ENCODE measurements at places on chromosomes 2 and 18.
A peak's percentile ranks its signal among the peaks of the same experiment; 100 is the strongest.

DNA sequence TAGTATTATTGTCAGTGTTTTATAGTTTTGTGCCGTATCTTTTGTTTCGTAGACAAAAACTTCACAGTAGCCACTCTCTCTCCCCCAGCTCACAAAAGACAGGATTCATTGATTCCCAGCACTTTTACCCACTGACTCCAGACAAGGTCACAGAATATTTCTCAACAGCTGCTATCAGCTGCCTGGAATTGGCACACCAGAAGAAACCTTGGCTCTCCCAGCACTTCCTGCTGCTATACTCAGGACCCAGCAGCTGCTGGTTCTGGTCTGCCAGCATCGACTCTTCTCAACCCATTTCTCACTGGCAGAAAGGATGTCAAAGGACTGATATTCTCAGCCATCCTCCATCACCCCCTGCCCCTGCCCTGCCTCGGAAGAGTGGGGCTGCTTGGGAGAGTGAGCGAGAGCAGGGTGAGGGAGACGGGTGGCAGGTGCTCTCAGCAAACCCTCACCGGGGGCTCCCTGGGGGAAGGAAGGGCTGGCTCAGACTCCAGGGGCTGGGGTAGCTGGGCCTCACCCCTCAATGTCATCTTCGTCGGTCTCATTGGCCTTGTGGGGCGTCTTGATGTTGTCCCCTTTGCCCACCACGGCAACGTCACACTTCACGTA is 6.1 kb upstream of the OTOF start:
- no peak for DNase-seq

GRCh38 chr18:3186678-3187658 is 32.8 kb downstream of the MYOM1 start:
- no peak for DNase-seq

- no peak for DNase-seq
Observed at GRCh38 chr2:8877332-8877731, 39.9 kb upstream of the KIDINS220 start.

GRCh38 chr2:97848306-97848705 is 134.9 kb downstream of the ZAP70 start:
- DNase-seq: no peak

GRCh38 chr2:101682311-101682710 is 15.2 kb upstream of the MAP4K4 start:
- DNase-seq: no peak

GRCh38 chr2:146807568-146808168 is 1037.2 kb upstream of the ACVR2A start:
- DNase-seq: peak; percentile 4

All from RPMI7951 (cell line).